ENCODE measurements at places on chromosomes 1 and 21.

- no peak for DNase-seq
These were observed 86.4 kb downstream of the TMEM53 start for GRCh38 chr1:44587796-44588460.

GRCh38 chr1:198187973-198188588 is 31.3 kb downstream of the NEK7 start:
- DNase-seq = peak; percentile 32

- no peak for DNase-seq
These were observed 58.6 kb downstream of the DDR2 start for GRCh38 chr1:162690672-162691434.

- no peak for DNase-seq
These were observed 1.2 kb downstream of the GTF2B start for GRCh38 chr1:88890131-88890530.

GRCh38 chr1:119359730-119360129 is 8.9 kb upstream of the HAO2 start:
- DNase-seq = no peak
